ENCODE measurements at places on chromosomes 2 and 18.

GRCh38 chr2:145854039-145854755, 1334.3 kb upstream of the ZEB2 start:
- no peak for DNase-seq
- no peaks in the 10 kb centered on the region for H3K4me1 ChIP-seq
- H3K36me3 ChIP-seq: no peaks in the 10 kb centered on the region
- H3K27ac ChIP-seq: no peak overlapping the region
- H3K4me3 ChIP-seq: no peak overlapping the region

DNA sequence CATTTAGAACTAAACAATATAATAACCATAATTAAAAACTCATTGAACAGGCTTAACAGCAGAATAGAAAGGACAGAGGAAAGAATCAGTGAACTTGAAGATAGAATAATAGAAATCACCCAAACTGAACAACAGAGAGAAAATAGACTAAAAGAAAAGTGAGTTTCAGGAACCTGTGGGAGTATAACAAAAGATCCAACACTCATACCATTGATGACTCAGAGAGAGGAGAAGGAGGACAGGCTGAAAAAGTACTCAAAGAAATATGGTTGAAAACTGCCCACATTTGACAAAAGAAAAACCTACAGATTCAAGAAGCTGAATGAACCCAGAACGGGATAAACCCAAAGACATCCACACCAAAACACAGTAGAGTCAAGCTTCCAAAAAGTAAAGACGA, 54.2 kb upstream of the FMNL2 start:
- no peak overlapping the region for H3K27ac ChIP-seq
- no peak for DNase-seq
- H3K27me3 ChIP-seq: no peaks in the 10 kb centered on the region
- H3K4me3 ChIP-seq: no peak overlapping the region
- no peaks in the 10 kb centered on the region for H3K4me1 ChIP-seq

GRCh38 chr2:227862741-227863588, 8.5 kb upstream of the DAW1 start:
- DNase-seq: peak; percentile 66
- H3K4me3 ChIP-seq: no peak overlapping the region
- no peaks in the 10 kb centered on the region for H3K27me3 ChIP-seq
- H3K36me3 ChIP-seq: no peaks in the 10 kb centered on the region
- H3K27ac ChIP-seq: no peak overlapping the region
- H3K4me1 ChIP-seq: peaks cover 2% of the 10 kb centered on the region

DNA sequence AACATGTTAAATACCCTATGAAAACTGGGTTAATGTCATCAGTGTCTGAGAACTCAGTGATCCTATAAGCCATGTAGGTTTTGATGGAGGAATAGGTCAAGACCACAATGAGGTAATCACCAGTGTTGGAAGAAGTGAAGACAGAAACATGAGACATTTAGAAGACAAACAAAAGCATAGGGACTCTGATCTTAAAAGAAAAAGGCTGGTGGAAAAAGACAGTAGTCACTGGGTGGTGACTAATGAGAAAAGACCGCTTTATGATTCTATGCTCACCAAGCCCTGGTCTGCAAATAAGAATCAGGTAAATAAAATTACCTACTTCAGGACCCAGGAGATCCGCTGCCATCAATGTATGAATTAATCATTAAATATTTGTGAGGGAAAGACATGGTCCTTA, 271.9 kb downstream of the GPD2 start:
- peaks cover 4% of the 10 kb centered on the region for H3K36me3 ChIP-seq
- H3K27ac ChIP-seq: no peak overlapping the region
- no peak for DNase-seq
- H3K27me3 ChIP-seq: no peaks in the 10 kb centered on the region
- no peaks in the 10 kb centered on the region for H3K4me1 ChIP-seq

- no peaks in the 10 kb centered on the region for H3K27me3 ChIP-seq
- no peaks in the 10 kb centered on the region for H3K4me1 ChIP-seq
- no peak for DNase-seq
- H3K4me3 ChIP-seq: no peak overlapping the region
- no peaks in the 10 kb centered on the region for H3K36me3 ChIP-seq
- H3K27ac ChIP-seq: no peak overlapping the region
These were observed 642.0 kb upstream of the FSHR start for GRCh38 chr2:49796266-49796665.

- no peak overlapping the region for H3K4me3 ChIP-seq
- H3K36me3 ChIP-seq: no peaks in the 10 kb centered on the region
- H3K27ac ChIP-seq: no peak overlapping the region
- no peaks in the 10 kb centered on the region for H3K27me3 ChIP-seq
- no peak for DNase-seq
- peaks cover 11% of the 10 kb centered on the region for H3K4me1 ChIP-seq
These were observed 268.7 kb downstream of the GLI2 start for GRCh38 chr2:121004359-121004758.

Data from H9 (cell line).